SK-N-DZ (cell line): ENCODE measurements at places on chromosomes 3 and 15.

DNA sequence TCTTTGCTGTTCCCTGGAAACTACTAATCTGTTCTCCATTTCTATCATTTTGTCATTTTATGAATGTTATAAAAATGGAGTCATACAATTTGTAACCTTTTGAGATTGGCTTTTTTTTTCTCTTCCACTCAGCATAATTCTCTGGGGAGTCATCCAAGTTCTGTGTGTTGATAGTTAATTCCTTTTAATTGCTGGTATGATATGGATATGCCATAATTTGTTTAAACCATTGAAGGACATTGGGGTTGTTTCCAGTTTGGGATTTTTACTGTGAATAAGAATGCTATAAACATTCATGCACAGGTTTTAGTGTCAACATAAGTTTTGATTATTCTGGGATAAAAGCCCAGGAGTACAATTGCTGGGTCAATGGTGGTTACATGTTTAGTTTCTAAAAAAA is 279.4 kb downstream of the WNT5A start:
- no peak for DNase-seq

DNA sequence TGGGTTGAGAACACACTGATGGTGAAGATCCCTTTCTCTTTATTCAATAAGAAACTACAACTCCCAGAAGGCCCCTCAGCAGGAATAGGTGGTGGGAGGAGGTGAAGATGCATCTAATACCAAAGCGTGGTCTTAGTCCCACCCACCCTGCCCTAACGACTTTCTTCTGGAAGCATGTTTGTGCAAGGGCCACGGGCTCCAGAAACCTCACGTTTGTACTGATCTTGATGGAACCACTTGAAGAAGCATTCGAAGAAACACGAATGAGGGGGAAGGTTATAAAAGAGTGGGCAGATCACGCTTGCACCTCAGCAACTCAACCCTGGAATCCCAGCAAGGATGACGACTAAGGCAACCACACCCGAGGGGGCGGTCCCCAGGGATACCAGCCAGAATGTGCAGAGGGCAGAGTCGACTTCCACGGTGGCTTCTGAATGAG is 10.6 kb upstream of the SLC25A36 start:
- no peak for DNase-seq

- DNase-seq = no peak
These were observed 17.2 kb downstream of the PLXNA1 start for GRCh38 chr3:127000119-127000518.

GRCh38 chr3:13556917-13557316 is 8.0 kb downstream of the FBLN2 start:
- no peak for DNase-seq

- no peak for DNase-seq
These were observed 87.1 kb downstream of the WDR76 start for GRCh38 chr15:43913941-43914340.
